ENCODE measurements at places on chromosomes 16 and 17.

- DNase-seq: no peak
Measured at GRCh38 chr17:80861892-80862291, 129.7 kb upstream of the CHMP6 start.

DNA sequence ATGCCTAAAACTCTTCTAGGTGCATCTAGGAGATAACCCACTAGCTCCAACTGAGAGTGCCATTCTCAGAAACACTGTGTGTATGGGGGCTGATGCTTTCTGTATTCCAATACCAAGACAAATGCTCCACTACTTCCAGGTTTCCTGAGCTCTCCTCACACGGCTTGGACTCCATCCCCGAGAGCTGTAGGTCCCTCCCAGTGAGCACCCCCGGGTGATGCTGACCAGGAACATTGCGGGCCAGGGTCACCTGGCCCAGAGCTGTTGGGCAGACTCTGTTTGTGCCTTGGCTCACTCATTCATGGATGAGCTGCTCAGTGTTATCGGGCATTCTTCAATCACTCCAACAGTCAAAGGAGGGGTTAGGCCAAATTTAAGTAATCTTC, 7.0 kb downstream of the CUEDC1 start:
- DNase-seq: no peak

DNA sequence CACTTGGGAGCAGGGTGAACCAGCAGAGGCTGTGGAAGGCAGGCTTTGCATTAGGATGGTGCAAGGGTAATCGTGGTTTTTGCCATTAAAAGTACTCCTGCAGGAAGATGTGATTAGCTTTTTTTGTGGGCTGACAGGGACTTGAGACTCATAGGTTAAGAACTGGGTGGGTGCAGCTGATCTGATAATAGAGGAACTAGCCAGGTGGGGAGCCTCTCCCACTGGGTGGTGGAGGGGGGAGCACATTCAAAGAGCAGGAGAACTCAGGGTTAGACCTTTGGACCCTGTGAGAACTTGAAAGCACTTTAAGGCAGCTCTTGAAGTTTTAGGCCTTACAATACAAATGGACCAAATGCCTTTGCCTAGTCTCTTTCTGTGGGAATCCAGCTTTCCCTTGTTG, 32.4 kb downstream of the CCL4 start:
- no peak for DNase-seq

DNA sequence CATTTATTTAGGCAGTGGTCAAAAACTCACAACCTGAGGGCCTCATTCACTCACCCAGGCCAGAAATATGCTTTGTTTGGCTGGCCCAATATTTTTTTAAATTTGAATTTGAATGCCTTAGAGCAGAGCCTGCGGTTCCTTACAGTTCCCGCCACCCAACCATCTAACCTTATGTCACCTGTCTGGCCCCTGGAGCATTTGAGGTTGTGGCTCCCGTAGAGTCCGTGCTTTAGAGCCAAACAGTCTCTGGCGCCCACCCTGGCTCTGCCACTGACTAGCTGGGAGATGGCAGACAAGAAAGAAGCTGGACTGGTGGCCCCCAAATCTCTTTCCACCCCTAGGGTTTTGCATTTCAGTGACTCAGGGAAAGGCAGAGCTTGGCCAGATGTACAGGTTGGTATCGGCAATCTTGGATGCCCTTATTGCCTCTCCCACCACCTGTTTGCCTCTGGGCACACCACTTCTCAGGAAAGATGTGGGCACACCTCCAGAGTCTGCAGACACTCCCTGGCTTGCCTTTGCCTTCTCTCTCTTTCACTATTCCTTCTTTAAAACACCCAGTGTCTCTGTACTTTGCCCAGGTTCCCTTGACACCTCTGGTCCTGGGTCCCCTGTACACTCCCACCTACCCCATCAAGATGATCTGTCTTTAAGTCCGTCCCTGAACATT, 1.9 kb upstream of the MAP3K14 start:
- DNase-seq: no peak

DNA sequence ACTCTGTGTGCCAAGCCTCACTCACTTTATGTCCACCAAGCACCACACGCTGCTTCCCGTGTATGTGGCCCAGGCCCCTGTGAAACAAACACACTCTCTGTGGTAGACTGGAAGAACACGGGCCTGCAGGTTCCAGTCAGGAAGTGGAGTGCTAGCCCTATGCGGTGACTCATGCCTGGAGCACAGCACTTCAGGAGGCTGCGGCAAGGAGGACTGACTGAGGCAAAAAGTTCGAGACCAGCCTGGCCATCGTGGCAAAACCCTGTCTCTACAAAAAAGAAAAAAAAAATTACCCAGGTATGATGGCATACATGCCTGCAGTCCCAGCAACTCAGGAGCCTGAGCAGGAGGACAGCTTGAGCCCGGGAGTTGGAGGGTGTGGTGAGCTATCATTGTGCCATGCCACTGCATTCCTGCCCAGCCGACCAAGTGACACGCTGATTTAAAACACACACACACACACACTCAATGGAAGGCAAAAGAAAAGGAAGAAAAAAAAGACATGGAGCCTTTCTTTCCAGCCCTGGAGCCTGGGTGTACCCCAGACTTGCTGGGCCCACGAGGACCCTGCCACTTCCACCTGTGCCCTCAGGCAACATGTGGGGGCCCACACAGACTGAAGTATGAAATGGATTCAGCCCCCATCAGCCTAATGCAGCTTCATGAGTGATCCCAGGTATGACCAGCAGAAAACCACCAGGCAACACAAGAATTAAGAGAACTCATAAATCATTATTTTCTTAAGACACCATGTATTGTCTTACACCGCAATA, 126.6 kb downstream of the ANKRD11 start:
- DNase-seq: no peak

- no peak for DNase-seq
Measured at GRCh38 chr16:46980926-46981325, 7.5 kb upstream of the DNAJA2 start.

DNA sequence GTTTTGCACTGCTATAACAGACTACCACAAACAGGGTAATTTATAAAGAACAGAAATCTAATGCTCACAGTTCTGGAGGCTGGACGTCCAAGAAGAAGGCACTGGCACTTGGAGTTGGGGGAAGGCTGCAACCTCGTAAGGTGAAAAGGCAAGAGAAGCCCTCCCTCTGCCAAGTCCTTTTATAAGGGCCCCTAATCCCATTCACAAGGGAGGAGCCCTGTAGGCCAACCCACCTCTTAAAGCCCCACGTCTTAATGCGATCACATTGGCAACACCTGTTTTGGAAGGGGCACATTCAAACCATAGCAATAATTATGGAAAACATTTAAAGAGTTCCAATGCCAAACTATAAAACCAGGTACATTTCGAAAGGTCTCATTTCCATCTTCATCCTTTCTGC, 5.2 kb downstream of the PKD1L3 start:
- DNase-seq: no peak

All from NCI-H1930 (cell line).